ENCODE measurements at places on chromosomes 5 and 9.

DNA sequence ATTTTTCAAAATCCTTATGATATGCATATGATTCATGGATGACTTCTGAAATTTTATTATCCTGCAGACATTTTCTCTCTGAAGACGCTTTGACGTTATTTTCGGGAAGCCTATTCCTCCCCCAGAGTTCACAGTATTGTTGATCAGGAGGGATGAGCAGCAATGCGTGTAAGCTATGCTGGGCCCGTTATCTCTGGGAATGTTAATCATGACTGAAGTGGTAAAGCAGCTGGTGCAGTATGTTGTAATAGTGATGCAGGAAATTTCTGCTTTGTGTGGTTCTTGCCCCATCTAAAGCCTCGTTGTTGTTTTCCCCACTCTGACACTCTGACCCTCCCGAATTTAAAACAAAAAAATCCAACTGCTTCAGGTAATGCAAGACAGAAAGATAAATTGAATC, 1797.8 kb upstream of the WWC1 start:
- DNase-seq, result no peak

GRCh38 chr5:58365791-58366190, 94.1 kb downstream of the PLK2 start:
- no peak for DNase-seq

GRCh38 chr5:14250084-14250695, 107.0 kb downstream of the TRIO start:
- DNase-seq, result peak; percentile 87

DNA sequence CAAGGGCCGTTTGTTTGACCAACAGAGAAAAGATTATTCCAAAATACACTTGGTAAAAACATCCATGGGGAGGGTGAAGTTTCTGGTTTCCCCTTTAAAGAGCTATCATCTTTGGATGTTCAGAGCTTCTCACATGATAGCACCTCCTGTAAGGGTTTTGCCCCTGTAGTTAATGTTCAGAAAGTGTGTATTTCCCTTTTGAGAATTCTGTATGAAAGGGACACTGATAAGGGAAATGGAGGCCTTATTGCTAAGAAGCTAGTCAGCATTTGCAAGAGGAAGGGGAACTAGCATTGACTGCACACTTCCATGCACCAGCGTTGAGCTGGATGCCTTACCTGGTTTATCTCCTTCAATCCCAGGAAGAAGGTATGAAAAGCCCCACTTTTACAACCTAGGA, 31.5 kb upstream of the C5orf58 start:
- no peak for DNase-seq

GRCh38 chr9:93225417-93225816, 41.5 kb downstream of the WNK2 start:
- DNase-seq, result no peak

DNA sequence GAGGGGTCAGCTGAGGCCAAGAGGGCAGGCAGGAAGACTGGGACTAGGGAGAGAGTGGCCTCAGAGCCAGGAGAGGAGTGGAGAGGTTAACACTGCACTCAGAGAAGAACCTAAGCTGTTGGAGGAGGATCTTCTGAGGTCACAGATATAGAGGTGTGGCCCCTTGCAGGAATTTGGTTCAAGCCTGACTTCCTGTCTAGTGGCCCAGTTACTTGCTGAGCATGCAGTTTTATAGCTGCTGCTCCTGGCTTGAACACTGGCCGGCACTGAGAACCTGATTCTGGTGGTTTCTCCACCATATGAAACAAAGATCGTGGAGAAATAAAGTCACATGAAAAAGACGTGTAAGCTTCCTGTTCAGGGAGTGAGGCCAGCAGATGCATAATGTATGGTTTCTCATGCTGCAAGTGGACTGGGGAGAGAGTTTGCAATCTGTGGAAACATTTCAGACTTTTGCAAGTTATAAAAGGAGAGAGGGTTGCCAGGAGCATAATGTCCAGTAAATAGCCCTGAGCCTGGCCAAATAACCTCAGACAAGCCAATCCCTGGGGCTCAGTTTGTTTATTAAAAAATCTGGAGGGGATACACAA, 82.6 kb downstream of the GALNT10 start:
- no peak for DNase-seq

DNA sequence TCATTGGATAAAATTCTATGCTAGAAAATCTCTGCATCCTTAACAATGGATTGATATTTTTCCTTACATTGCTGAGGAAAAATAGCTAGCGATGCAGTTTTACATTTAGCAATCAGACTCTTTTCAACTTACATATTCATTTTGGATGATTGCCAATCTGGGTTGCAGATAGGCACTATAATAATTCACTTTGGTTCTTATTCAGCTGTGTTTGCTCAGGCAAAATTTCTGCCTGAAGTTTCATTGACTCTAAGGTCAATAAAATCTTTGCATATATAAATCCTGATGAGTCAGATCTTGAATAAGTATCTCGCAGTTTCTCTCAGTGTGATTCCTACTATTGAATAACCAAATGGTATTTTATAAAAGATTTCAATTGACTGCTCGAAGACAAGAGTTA, 1105.8 kb downstream of the CDH18 start:
- DNase-seq, result no peak

DNA sequence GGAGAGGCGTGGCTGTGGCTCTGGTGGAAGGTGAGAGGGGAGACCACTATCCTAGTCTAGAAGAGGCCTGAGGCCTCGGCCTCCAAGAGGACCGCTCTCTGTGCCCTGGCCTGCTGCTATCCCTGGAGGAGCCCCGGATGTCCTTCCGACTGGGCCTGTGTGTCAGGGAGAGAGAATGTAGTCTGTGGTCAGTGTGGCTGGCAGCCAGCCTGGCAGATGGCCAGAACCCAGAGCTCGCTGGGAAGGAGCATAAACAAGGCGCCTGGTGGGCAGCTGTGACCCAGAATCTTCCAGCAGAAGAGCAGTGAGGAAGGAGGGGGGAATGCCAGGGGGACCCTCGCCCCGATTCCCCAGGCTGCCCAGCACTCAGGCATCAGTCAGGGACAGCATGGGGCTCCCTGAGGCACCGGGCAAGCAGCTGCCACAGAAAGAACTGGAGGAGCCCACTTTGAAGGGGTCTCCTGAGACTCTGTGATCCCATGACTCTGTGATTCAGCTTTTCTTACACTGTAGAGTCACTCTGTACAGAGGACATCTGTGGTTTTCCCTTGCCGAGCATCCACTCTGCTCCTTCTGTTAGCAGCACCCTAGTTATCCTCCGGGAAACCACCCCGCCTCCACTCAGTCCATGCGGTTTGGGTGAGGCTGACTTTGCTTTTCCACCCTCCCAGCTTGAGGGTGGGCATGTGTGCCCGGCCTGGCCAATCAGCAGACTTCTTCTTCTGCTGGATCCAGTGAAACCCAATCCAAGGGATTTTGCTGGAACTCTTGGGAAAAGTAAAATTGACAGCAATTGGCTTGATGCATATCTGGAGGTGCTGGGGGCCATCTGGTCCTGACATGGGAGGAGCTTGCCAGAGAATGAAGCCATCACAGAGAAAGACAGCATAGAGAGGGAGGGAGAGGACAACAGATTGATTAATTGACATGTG, 46.2 kb upstream of the PWWP2A start:
- no peak for DNase-seq

GRCh38 chr5:63022403-63022802, 443.8 kb downstream of the LRRC70 start:
- DNase-seq, result no peak

- DNase-seq, result no peak
These were observed 63.4 kb upstream of the SREK1 start for GRCh38 chr5:66080664-66081063.

DNA sequence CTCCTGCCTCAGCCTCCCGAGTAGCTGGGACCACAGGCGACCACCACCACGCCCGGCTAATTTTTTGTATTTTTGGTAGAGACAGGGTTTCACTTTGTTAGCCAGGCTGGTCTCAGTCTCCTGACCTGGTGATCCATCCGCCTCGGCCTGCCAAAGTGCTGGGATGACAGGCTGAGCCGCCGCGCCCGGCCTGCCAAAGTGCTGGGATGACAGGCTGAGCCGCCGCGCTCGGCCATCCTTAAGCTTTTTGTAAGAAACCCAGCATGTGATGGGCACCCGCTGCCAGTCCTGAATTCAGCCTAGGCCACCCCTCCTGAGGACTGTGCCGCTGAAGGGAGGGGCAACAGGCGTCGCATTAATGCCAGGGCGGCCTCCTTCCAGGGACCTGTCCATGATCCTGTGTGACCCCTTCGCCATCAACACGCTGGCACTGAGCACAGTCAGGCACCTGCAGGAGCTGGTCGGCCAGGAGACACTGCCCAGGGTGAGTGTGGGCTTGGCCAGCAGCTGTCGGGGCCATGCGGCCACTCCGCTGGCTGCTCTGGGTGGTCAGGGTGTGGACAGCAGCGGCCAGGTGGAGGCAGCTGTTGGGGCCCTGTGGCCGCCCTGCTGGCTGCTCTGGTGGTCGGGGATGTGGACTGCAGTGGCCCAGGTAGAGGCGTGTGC, 10.5 kb downstream of the NELFB start:
- no peak for DNase-seq

GRCh38 chr5:133807348-133807747, 161.1 kb downstream of the C5orf15 start:
- no peak for DNase-seq

- DNase-seq, result no peak
These were observed 56.4 kb upstream of the GOLPH3 start for GRCh38 chr5:32230356-32231099.

DNA sequence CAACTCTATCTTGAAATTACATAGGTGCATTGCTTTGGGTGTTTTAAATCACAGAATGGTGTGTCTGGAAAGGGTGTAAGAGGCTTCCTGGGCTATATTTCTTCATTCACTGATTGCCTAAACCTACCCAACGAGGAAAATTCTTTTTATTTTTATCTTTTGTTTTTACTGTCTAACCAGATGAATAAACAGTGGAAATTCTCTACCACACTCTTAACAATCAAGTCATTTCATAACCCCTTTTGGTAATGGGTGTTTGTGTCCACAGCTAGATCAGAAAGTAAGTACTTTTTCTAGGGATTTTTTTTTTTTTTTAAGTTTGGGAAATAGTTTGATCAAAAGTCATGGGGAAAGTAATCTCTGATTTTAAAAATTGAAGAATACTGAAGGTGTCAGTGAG, 27.6 kb upstream of the C5orf47 start:
- no peak for DNase-seq

DNA sequence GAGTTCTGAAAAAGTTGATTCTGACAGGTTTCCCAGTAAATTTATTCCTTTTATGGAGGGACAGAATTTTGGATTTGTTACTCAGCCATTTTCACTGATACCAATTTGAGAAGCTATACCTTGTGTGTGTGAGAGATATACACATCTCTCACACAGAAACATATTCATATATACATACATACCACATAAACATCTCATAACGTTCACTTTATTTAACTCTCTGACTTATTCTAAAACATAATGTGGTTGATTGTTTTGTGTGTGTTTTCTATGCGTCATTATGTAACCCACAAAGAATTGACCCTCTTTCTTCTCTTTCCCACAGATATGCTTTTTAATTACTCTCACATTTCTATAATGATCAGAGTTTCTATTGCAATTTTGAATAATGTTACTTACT, 570.8 kb upstream of the TLE4 start:
- no peak for DNase-seq

- DNase-seq, result no peak
These were observed 547.2 kb upstream of the ACO1 start for GRCh38 chr9:31837211-31837610.

DNA sequence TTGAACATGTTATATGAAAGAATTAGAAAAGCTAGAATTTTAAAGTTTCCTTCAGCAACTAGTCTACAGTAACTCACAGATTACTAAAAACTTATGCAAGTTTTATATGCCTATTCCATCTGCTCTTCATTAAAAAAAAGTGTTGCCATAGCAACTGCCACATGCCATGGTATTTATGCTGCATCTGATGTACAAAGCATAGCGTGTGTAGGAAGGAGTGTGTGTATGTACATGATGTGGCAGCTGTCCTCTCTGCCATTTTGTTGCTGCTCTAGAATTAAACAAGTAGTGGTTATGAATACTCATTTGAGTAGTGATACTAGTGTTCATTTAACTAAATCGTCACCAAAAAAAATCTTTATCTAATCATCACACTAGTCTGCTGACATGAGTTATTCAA, 593.5 kb downstream of the CETN3 start:
- DNase-seq, result no peak

- no peak for DNase-seq
These were observed 236.2 kb upstream of the ADRA1B start for GRCh38 chr5:159680095-159680494.

DNA sequence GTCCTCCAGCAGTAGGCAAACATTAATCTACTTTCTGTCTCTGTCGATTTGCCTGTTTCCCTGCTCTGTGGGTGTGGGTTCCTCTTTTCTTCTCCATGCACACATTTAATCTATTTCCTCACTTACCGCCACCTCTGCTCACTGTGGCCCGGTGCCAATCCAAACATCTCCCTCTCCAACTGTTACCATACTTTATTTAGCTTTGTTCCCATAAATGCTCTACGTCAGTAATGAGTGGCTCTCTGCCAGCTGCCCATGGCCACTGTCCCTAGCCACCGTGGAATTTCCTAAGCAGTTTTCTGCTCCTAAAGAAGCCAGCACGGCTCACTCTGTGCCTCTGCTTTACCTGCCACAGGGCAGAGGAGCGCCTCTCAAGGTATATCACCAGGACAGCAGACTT, 19.5 kb upstream of the GOLPH3 start:
- peak; percentile 68 for DNase-seq

- no peak for DNase-seq
These were observed 8.5 kb downstream of the GRHPR start for GRCh38 chr9:37430841-37431597.

- DNase-seq, result no peak
These were observed 248.1 kb upstream of the IZUMO3 start for GRCh38 chr9:24793787-24794186.

DNA sequence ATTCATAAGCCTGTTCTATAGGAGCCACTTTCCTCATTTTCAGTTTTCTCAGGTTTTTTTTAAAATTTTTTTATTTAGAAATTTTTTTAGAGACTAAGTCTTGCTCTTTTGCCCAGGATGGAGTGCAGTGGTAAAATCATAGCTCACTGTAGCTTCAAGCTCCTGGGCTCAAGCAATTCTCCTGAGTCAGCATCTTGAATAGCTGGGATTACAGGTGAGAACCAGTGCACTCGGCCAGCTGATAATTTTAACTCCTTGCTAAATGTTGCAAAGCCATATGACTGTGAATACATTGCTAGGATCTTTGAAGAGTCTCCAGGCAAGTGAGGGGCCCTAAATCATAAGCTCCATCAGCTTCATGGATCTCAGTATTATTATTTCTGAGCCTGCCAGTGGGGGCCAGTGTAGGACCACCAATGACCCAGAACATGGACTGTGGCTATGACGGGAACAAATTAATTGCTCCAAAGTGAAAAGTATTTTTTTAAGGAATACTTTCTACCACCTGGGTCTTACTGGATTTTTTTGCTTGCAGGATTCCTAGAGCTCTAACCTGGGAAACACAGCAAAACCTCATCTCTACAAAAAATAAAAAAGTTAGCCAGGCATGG, 5.7 kb upstream of the GAPVD1 start:
- peak; percentile 28 for DNase-seq

GRCh38 chr5:95729115-95730010, 1.8 kb upstream of the RHOBTB3 start:
- no peak for DNase-seq

- no peak for DNase-seq
These were observed 66.4 kb upstream of the PPP2R2B start for GRCh38 chr5:146944764-146945616.

GRCh38 chr5:135667204-135667603, 88.4 kb upstream of the CXCL14 start:
- no peak for DNase-seq
